ENCODE measurements at places on chromosomes 12 and 14.

DNA sequence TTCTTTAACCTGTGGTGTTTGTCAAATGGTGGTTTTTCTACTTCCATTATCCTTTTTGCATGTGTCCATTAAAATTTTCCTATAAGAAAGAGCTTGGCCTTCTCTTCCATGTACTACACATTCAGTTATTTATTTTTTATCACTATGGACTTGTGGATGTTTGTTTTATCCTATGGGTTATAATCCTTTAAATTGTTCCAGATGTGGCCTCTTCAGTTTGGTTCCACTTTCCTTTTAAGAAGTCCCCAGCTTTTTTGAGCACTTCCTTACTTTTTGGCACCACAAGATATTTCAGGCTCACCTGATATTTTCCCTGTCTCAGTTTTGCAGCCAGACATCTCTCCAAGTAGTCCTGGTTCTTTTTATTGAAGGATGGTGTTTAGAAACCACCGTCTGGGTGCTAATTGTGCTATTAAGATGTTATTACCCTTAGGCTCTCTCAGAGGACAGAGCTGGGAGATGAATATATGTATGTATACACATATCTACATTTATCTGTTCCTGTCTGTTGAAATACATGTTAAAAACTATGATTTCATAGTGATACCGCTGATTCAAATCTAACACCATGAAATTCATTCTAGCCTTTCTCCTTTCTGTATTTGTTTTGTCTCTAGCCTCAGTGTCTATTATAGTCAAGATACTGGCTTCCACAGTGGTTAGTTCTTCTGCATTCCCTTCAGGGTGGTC is 408.5 kb upstream of the RGS6 start:
- DNase-seq: no peak

GRCh38 chr12:57105011-57105753 is 6.0 kb downstream of the STAT6 start:
- no peak for DNase-seq

DNA sequence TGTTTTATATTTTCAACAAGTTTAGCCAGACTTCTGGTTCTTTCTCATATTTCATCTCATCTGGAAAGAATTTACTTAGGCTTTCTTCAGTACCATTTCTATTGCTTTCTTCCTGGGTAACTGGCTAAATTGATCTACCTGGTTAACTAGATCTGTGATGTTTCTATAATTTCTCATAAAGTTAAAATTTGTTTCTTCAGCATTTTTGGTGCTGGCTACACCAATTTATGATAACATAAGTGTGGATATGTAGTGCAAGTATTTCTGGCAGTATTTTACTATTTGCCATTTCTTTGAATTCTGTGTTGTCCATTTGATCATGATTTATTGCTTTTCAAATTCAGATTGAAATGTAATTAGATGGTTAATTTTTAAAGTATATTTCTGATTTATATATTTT is 25.9 kb downstream of the ARHGAP5 start:
- DNase-seq: no peak

- DNase-seq: no peak
Measured at GRCh38 chr12:2625289-2625612, 169.5 kb upstream of the FKBP4 start.

GRCh38 chr12:62659453-62660295 is 193.0 kb downstream of the MON2 start:
- no peak for DNase-seq

- no peak for DNase-seq
Measured at GRCh38 chr14:68248481-68249255, 429.1 kb downstream of the RAD51B start.

DNA sequence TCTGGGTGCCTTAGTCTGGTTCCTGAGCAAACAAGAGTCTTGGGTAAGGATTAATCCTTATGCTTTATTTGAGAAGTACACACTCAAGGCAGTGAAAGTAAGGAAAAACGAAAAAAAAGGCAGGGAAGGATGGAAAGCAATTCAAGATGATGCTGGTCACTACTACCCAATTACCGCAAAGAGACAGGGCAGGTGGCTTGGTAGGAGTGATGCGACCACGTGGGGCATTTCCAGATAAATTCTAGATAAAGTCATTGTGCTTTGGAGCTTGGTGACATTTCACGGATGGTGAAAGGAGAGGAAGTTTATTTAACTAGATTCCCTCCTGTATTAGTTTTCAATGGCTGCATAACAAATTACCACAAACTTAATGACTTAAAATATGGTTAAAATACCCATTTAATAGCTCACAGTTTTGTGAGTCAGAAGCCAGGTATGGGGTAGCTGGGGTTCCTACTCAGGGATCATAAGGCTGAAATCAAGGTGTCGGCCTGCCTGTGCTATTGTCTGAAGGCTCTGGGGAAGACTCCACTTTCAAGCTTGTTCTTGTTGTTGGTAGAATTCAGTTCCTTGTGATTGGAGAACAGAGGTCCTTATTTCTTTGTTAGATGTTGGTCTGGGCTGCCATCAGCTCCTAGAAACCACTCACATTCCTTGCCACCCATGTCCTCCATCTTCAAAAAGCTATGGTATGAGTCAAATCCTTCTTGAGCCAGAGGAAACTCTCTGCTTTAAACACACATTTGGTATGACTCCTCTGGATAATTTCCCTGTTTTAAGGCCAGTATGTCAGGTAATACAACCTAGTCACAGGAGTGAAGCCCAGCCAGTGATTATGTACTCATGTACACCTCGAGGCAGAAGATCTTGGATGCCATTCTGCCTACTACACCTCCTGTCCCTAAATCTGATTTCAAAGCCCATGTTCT is 5.6 kb upstream of the HMGA2 start:
- DNase-seq: no peak

DNA sequence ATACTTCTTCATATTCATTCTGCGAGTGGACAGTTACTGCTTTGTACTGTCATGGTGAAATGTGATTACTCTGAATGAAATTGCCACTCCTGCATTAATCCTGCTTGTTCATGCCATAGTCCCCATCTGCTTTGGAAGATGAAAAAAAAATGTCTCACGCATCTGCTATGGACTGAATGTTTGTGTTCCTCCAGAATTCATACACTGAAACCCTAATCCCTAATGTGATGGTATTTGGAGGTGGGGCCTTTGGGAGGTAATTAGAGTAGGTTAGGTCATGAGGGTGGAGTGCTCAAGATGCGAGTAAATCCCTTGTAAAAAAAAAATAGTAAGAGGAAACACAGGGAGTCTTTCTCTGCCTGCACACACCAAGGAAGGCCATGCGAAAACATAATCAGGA is 427.2 kb downstream of the TMTC2 start:
- DNase-seq: no peak

- DNase-seq: no peak
Measured at GRCh38 chr12:18217966-18218365, 43.4 kb upstream of the PIK3C2G start.

Data from stimulated activated CD4-positive, alpha-beta T cell treated with anti-CD3 and anti-CD28 coated beads, Interleukin-12 subunit alpha, Interleukin-12 subunit beta, amount 100 ng/mL, for 48 hours (primary cell).